NCI-H2171 (cell line): ENCODE measurements at places on chromosomes 6 and 20.

DNA sequence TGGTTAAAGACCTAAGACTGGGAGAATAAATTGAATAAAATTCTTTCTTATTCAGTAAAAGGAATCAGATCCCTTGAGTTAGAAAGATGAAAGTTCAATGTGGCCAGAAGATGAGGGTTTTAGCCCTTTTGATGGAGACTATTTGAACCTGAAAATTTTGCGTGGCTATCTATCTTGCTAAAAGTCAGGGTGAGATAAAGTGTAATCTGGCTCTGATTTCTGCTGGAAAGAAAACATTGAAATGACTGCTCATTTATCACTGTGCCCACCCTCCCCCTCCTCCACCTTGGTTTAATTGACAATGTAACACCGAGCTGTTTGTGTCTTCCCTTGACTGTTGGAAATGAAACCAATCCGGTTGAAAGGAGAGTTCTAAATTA, 32.9 kb upstream of the TCF21 start:
- no peak for DNase-seq

DNA sequence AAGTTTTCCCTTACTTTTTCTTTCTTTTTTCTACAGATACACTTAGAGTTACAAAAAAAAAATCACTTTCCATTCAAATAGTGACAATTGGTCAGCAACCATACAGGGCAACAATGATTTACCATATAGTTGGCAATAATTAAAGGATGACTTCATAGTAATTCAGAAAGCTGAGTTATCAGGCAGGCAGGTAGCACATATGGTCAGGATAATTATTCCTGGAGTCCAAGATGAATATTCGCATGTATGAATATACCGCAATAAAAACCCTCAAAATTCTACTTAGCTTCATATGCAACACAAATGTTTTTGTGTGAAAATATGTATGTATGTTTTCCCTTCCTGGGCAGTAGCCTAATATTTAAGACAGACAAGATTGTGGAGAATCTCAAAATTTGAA, 34.5 kb downstream of the COL19A1 start:
- no peak for DNase-seq

- DNase-seq: no peak
Measured at GRCh38 chr20:47782920-47783552, 2.2 kb downstream of the SULF2 start.

- peak; percentile 65 for DNase-seq
Measured at GRCh38 chr6:26532699-26533531, 5.3 kb upstream of the HMGN4 start.

- no peak for DNase-seq
Measured at GRCh38 chr6:169968541-169969270, 217.3 kb downstream of the ERMARD start.

GRCh38 chr6:111794727-111795452, 78.4 kb downstream of the FYN start:
- no peak for DNase-seq

DNA sequence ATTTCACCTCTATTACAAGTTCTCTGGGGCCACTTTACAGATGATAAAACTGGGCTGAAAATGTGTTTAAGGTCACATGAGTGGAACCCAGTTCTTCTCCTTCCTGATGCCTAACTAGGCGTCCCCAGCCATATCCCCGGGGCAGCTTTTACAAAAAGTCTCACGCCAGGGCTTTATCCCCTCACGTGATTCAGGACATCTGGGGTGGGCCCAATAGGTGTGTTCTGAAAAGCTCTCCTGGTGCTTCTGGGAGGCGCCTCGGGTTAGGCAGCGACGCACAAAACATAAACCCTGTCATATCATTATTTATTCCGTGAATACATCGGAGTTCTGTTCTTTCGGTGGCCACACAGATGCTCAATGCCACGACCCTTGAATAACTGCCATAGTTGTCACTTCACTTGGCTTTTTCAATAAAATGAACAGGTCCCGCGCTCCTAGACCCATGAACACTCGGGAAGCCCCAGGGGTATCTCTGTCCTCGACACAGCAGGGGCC, 32.1 kb downstream of the SF3B5 start:
- DNase-seq: no peak

DNA sequence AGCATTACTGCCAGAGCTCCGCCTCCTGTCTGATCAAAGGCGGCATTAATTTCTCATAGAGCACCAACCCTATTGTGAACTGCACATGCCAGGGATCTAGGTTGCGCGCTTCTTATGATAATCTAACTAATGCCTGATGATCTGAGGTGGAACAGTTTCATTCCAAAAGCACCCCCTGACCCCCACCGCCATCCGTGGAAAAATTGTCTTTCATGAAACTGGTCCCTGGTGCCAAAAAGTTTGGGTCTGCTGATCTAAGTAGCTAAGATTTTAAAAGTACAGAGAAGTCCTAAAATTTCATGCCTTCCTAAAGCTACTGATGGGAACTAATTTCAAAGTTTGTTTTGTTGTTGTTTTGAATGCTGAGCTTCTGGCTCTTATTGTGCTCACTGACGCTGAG, 281.6 kb downstream of the PRL start:
- no peak for DNase-seq

- no peak for DNase-seq
Measured at GRCh38 chr20:34541264-34541901, 17.1 kb upstream of the MAP1LC3A start.

DNA sequence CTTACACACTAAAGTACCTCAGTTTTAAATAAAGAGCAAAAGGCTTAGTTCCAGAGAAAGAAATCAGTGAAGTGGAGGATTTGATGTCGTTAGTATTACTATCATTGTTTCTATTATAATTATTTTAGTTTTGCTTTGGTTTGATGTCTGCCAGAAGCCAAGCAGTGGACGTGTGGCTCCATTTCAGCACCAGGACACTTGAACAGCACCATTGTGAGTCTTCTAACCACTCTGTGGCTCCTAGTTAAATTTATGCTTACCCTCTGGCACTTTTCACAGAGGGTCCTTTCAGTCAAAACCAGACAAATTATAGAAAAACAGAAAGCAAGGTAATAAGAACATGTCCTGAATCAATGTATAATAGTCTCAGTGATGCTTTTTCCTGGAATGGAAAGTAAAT, 3.4 kb downstream of the COL9A1 start:
- DNase-seq: no peak

DNA sequence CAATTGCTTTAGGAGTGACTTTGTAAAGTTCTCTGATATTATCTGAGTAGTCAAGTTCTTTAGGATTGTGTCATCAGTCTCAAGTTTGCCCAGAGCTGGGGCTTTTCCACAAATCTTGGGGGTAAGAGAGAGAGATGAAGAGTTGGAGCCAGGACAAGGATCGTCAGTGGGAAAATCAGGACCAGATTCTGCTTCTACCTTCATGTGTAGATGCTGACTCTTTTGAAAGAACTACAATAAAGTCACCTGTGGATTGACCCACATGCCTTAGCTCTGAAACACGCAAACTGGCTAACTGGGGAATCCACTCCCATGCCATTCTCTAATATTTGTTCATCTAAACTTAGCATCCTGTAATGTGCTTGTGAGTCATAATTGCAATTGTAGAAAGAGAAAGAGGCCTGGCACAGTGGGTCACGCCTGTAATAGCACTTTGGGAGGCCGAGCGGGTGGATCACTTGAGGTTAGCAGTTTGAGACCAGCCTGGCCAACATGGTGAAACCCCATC, 15.6 kb upstream of the BICRAL start:
- DNase-seq: no peak

DNA sequence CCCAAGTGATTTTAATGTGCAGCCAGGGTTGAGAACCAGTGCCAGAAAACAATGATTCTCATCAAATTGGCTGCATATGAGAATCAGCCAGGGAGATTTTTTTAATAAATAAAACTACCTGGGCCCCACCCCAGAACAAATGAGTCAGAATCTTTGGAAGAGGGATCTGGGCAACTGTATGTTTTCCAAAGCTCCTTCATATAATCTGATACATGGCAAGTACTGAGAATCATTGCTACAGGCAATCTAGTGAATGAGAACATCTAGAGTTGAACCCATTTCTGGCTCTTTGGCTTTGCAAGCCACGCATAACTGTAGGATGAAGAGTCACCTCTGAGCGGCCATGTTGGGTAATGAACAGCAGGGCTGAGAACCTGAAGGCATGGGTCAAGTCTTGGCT, 26.1 kb upstream of the DSP start:
- DNase-seq: no peak

DNA sequence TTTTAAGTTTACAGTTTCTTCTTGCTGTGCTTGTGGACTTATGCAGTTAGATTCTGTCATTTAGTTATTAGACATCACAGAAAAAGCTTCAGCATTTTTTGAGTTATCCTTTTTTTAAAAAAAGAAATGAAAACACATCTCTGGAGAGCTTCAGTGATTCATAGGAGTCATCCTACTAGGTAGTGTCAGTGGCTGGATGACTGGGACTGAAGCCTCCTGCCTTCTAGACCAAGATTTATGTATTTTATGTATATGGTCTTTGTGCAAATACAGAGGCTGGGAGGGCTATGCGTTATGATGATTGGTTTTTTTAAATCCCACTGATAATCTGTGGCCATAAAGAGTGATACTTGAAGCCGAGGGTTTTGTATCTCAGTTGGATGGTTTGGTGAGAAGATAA, 125.9 kb upstream of the JAG1 start:
- no peak for DNase-seq

DNA sequence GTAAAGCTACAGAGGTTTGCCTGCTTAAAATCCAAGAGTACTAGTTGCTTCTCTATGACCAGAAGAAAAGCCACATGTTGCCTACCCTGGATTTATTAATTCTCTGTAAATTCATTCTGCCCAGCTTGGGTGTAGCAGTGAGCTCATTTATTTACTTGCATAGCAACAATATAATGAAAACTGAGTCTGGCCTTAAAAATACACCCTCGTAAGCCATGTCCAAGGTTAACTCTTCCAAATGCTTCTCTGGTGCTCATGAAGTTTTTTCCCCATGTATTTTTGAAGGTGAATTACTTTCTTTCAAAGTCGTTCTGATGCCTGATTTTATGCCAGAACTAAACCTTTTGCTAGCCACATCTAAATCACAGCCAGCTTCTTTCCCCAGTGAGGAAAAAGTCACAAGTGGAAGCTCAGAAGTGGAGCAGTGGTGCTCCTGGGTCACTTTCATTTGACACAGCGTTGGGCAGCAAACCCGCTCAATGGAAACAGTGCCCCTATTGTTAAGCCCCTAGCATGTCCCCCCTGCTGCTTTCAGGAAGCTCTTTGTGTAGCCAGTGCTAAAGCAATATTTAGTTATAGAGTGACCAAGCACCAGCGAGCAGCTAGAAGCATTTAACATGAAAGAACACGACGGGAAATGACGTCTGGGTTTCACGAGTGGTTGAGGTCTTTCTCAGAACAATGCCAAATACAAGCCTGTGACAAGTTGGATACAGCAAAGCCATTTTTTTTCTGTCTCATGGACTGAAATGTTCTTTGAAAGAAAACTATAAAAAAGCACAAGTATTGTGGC, 29.8 kb downstream of the NEDD9 start:
- no peak for DNase-seq

DNA sequence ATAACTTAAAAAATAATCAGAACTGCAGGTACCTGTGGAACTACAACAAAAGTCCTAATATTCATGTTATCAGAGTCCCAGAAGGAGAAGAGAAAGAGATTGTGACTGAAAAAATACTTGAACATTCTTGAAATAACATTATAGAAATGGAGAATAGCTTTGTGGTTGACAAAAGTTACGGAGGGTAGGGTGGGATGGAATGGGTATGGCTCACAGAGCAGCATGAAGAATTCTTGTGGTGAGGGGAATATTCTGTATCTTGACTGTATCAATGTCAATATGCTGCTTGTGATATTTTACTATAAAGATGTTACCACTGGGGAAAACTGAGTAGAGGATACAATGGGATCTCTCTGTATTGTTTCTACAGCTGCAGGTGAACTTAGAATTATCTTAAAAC, 122.5 kb downstream of the DST start:
- no peak for DNase-seq

GRCh38 chr20:34626992-34627391, 49.9 kb downstream of the PIGU start:
- DNase-seq: no peak

GRCh38 chr6:168778201-168778600, 337.2 kb downstream of the SMOC2 start:
- DNase-seq: no peak

DNA sequence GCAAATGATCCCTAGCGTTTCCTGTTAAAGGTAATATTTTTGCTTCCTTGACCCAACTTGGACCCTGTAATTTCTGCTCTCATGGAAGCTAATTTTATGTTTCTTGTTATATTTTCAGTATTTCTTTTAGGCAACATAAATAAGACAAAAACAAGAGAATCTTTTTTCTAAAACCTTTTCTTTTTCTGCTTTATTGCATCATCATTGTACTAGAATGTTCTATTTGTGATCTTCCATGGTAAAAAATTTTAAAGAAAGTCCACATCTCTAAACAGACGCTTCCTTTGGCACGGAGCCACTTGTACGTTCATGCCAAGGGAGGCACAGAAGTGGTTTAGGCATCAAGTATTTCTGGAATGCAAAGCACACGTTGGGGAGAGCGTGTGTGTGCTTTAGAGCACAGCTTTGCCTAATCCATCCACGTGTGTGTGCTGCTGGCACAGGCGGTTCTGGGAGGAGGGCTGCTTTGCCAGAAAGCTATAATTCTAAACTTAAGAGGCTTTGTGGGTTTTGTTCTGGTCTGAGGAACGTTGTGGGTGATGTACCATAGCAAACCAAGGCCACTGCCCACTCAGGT, 98.3 kb downstream of the SASH1 start:
- DNase-seq: peak; percentile 64

DNA sequence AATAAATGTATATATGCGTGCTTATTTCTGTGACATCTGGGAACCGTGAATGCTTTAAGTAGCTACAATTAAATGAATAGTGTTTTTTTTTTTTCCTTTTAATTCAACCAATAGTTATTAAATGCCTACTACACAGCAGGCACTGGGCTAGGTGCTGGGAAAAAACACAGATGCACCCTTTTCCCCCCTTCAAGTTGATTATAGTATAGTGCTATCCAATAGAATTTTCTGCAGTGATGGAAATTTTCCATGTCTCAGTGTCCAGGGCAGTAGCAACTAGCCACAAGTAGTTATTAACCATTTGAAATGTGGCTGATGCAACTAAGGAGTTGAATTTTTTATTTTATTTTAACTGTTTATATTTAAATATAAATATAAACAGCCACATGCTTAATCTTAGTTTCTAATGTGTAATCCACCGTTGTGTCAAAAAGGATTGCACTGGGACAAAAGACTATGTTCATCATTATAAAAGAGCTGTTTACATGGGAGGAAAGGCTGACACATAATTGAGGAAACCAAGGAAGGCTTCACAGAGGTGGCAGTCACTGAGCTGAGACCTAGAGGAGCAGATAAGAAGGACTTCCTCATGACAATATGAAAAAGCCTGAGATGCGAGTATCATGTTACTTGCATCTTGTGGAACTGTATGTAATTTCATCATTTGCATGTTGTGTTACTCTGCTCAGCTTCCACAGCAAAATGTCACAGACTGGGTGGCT, 261.2 kb upstream of the PLCB4 start:
- DNase-seq: peak; percentile 38

DNA sequence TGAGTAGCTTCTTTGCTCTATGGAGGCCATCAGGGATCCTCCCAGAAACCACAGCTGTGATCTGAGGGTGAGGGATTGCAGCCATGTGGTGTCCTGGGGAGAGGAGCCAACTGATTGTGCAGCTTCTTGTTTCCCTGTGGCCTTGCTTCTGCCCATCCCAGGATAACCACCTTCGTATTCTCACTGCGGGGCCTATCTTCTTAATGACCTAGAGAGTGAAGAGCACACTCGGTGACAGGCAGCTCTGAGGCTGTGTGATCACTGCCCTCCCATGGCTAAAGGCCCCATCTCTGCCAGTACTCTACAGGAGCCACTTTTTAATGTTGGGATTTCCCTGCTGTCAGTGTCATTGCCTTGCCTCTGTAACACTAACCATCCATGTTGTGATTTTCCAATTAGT, 5.3 kb upstream of the RAET1L start:
- no peak for DNase-seq
